Activated T-helper 9 cell treated with anti-CD3 and anti-CD28 coated beads, Interleukin-2, amount 50 U/mL, for 16 hours (primary cell): ENCODE measurements at places on chromosomes 3 and 15.

DNA sequence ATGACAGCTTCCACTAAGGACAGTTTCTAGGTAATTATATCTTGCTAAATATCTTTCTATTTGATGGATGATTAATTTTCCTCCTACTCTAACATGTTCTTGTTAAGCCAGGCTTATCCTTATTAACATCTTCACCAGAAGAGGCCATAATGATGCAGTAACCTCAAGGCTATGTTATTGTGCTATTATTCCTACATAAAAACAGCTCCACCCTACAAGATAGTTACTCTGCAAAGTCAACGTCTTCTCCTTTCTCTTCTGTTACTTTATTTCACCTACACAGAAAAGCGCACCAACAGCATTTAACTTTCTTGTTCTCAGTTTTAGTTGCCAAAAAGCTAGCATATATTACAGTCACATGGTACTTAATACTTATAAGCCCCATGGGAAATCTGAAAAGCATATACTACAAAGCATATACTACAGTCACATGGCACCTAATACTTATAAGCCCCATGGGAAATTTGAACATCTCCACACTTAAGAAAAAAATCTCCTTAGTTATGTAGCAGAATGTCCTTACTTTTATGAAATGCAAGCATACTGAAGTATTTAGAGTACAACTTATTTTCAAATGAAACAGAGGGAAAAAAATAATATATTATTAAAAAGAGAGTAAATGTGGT, 13.4 kb downstream of the ADAM10 start:
- no peak for DNase-seq

- no peak for DNase-seq
Observed at GRCh38 chr3:164224126-164224525, 854.2 kb downstream of the SI start.

DNA sequence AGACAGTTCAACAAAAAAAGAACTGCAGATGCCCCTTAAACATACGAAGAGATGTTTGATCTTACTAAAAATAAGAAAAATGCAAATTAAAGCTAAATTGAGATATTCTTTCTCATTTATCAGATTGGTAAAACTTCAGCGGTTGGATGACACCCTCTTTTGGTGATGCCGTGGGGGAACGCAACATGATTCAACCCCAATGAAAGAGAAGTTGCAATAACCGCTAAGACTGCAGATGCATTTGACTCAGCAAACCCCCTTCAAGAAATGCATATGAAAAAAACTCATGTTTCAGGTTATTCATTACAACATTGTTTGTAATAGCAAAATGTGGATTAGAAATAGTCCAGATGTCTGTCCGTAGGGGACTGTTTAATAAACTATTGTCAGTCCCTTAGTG, 3.6 kb downstream of the KLHL6 start:
- no peak for DNase-seq

DNA sequence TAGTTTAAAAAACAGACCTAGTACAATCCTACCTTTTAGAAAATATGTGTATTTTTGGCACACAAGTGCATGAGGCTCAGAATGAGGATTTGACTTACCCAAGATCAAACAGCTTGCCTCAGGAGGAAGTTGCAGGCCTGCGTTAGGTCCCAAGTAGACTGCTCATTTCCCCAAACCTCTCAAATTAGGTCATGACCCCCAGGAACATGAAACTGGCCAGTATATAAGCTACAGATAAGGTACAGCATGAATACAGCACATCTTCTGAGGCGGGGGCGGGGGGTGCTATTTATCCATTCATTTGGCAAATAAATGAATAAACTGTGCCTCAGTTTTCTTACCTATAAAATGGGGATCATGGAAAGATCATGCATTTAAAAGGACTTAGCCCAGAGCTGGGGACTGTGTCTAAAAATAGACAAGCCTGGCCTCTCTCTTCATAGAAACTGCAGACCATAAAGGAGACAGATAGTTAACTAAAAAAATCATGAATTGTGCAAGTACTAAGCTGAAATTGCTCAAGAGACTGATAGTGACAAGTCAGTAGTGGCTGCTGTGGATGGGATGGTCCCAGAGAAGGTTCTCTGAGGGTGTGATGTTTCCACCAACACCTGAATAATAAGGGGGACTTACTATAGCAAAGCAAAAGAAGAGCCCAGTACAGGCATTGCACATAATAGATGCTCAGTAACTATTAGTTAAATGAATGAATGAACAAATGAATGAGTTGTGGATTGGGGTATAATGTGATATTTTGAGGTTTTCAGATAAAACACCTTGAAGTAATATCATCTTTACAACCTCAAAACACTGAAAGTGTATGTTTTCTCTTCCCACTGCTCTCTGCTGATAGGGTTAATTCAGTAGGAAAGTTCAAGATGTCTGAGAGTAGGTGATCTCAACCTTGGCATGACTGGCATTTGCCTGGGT, 258.5 kb upstream of the PROK2 start:
- no peak for DNase-seq

DNA sequence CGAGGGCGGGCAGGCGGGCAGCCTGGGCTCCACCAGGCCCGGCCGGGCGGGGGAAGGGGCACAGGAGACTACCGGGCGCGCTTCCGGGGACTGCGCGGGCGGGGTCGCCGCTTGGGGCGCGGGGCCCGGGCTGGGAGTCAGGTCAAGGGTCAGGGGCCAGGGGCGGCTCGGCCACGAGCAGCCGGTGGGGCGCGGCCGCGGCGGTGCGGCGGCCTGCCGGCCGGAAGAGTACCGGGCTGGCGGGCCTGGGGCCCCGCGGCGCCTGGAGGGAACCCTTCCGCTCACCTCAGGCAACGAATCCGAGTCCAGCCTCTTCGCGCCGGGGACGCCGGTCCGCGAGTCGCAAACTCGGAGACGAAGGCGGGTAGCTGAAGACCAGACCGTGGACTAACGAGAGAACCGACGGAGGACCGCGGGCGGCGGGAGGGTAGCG, 225 bp downstream of the RHOA start:
- peak; percentile 45 for DNase-seq

- no peak for DNase-seq
Observed at GRCh38 chr3:154898443-154898842, 181.7 kb upstream of the MME start.

GRCh38 chr15:91866971-91867372, 13.5 kb downstream of the SLCO3A1 start:
- no peak for DNase-seq

DNA sequence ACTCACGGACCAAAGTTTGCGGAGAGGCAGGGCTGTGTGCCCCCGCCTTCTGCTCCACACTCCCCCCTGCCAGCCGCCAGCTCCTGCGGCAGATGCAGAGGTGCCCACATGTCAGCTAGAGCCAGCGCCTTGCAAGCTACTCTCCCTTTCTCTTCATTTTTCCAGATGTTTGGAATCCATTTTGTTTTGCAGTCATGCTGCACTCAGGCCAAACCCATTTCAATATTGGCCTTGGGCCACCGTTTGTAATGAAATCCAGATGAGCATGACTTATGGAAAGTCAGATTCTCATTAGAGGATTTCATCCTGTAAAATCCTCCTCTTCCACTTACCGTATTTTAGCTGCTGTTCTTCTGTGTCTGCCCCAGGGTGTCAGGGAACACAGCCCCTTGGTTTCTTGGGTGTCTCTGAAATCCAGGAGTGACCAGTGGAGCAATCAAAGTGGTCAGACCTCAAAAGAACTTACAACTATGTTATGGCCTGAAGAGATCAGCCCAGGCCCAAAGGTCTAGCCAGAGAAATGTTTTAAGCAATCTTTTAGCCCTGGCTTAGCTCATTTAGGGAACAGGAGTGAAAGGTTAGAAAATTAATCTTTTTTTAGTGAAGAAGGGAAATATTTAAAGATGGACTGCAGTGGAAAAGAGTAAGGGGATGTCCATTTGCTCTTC, 65.8 kb downstream of the AAGAB start:
- DNase-seq = no peak

DNA sequence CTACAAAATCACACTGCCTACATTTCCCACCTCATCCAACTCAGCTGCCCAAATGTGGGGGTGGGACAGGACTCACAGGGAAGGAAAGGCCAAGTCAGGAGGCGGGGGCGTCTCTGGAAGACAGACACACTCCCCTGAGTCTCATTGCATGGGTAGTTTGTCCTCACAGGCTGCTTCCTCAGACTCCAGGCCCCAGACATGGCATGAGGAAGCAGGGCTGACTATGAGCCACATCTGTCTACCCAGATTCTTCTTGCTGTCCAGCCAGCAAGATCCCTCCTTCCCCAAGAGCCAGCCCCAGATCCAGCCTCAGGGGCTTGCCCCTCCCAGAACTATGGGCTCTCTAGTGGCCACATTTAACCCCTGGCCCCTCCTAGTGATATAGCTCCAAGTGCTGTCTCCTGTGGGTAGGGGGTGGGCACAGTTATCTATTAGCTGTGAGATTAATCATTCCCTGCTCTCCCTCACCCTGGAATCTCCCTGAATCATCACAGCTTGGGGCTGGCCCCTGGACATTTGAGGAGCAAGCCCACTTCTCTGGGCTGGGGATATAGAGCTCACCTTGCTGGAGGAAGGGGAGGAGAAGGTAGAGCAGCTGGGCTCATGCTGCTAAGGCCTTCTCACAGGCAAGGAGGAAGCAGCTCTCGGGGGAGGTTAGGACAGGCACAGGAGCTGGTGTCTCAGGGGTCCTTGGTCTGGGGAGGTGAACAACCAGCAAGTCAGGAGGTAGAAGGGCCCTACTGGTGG, 2.1 kb upstream of the CCDC33 start:
- no peak for DNase-seq

GRCh38 chr15:65389226-65389625, 11.4 kb upstream of the IGDCC3 start:
- no peak for DNase-seq

- no peak for DNase-seq
Observed at GRCh38 chr3:173891272-173892100, 493.9 kb downstream of the NLGN1 start.

GRCh38 chr3:25678581-25678980, 13.9 kb upstream of the TOP2B start:
- no peak for DNase-seq

GRCh38 chr15:77060546-77060945, 10.4 kb downstream of the TSPAN3 start:
- DNase-seq = no peak

DNA sequence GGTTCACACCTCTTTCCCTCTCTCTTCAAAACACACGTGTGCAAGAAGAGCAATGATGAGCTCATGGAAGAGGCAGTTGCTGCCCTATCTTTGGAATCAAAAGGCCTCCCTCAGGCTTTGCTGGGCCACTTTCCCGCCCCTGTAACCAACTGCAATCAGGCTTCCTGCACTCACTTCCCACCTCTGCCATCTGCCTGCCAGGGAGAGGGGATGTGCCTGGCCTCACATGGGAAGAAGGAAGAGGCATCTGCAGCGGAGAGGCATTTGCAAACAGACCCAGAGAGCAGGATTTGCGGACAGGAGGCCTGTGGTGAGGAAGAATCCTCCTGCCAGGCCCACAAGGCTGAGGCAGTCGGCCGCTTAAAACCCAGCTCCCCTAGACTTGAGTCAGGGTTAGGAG, 175.6 kb upstream of the ATP10A start:
- no peak for DNase-seq

GRCh38 chr3:22835041-22835440, 368.1 kb upstream of the UBE2E2 start:
- DNase-seq = no peak

- no peak for DNase-seq
Observed at GRCh38 chr15:54675241-54675640, 521.5 kb downstream of the RSL24D1 start.

- DNase-seq = no peak
Observed at GRCh38 chr3:30073622-30074021, 532.8 kb upstream of the TGFBR2 start.
